Prostate gland (tissue), 2 donors: ENCODE measurements at places on chromosomes 7 and 10. TPM values are rescaled to one million over a fixed set of nuclear protein-coding genes. Genes with fewer than 3 reads are reported as not detected.

ZNF239 gene
- 4.3 TPM for total RNA-seq

DLX5 gene
- total RNA-seq = 0.64 TPM

HPS1 gene
- 93.6 TPM for total RNA-seq

MBL2 gene
- total RNA-seq = not detected

SPDYE11 gene
- total RNA-seq = not detected

PAX4 gene
- total RNA-seq = not detected

C10orf143 gene
- 5.6 TPM for total RNA-seq

ZNF438 gene
- total RNA-seq = 10.1 TPM

SLC26A3 gene
- 0.91 TPM for total RNA-seq

VWA2 gene
- 24.2 TPM for total RNA-seq

CFAP46 gene
- total RNA-seq = 1.4 TPM

WEE2 gene
- not detected for total RNA-seq

TRPV5 gene
- total RNA-seq = not detected

BLNK gene
- 8.2 TPM for total RNA-seq

OPN1SW gene
- not detected for total RNA-seq

SLC39A12 gene
- total RNA-seq = not detected

TACC2 gene
- total RNA-seq = 140 TPM

DRGX gene
- not detected for total RNA-seq

GNAT3 gene
- total RNA-seq = not detected

IGF2BP3 gene
- not detected for total RNA-seq

SPDYE8 gene
- total RNA-seq = not detected

AKR1B15 gene
- total RNA-seq = 1.0 TPM

FAM13C gene
- total RNA-seq = 56.7 TPM

GSDME gene
- total RNA-seq = 4.2 TPM

FAM25A gene
- not detected for total RNA-seq

GFRA1 gene
- 5.1 TPM for total RNA-seq

HGF gene
- total RNA-seq = 8.1 TPM

LIPJ gene
- total RNA-seq = 0.09 TPM

R3HCC1L gene
- 26.0 TPM for total RNA-seq

CYP2W1 gene
- 3.1 TPM for total RNA-seq

ADAMTS14 gene
- total RNA-seq = 0.28 TPM

SLC18A3 gene
- not detected for total RNA-seq

LRRC4 gene
- total RNA-seq = 5.7 TPM

MYL10 gene
- not detected for total RNA-seq

BUB3 gene
- total RNA-seq = 87.7 TPM

SEMA3C gene
- 66.4 TPM for total RNA-seq
